ENCODE measurements at places on chromosomes 4 and X. TPM values are rescaled to one million over a fixed set of nuclear protein-coding genes. Genes with fewer than 3 reads are reported as not detected.
A peak's percentile ranks its signal among the peaks of the same experiment; 100 is the strongest.

MAGEA11 gene
- total RNA-seq, result 0.24 TPM

PWWP3B gene
- total RNA-seq, result 0.21 TPM

MAOB gene
- total RNA-seq, result not detected

ADGRG2 gene
- not detected for total RNA-seq

ZNF518B gene
- 19.6 TPM for total RNA-seq

GRCh38 chr4:182425302-182425701 lies 182.1 kb downstream of the TENM3 start:
- no peak for DNase-seq

DNA sequence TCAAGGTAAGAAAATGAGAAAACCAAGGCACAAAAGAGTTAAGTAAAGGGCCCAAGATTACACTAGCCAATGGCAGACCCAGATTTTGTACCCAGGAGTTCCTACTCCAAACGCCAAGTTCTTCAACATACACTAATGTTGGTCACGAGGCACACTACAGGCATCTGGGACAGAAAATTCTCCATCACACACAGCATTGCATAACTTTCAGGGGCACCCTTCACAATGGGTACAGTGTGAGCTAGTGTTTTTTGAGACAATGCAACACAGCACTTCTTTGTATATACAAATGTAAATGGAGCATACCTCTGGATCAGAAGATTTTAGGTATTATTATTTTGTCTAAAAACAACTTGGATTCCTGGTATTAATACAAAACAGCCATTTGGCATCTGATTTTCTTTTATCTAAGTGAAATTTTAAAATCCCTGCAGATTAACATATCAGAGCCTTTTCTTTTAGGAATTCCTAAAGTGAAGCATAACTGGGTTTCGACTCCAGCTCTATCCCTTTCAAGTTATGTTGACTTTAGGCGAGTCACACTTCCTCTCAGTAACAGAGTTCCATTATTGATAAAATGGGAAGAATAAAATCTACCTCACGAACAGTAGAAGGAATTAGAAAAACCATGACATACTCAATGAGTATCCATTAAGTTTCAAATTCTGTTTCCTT lies 41.1 kb downstream of the ADGRA3 start:
- DNase-seq, result peak; percentile 97

DNA sequence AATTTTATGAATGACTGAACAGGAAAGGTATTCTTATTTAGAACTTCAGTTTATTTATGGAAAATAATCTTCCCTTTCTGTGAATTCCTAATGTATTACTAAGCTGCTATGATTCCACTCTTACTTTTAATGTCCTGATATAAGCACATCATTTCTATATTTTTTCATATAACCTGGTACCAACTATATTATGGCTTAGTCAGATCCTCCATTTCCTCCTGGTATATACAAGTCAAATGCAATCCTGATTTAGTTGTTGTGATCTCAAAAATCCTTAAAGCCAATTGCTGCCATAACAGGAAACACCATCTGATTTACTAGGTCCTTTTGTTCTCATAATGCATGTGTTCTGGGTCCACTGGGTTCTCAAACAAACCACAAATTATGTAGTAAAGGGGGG lies 26.8 kb downstream of the TRMT2B start:
- no peak for DNase-seq

DNA sequence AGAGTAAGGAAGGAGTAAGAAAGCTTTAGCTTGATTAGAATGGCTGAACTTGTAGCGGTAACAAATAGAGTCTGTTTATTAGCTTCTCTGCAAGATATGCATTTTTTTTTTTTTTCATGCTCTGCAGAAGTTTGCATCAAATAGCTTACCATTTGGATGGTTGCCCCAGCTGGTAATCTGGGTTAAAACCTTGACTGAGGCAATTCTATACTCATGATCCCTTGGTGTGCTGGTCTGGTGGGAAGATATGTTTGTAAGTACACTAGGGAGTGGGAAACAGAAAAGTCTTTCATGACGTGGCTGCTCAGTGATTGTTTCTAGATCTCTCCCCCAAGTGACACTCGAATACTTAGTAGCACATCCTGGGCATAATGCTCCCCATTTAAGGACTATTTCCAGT lies 32.1 kb downstream of the SEPTIN11 start:
- peak; percentile 28 for DNase-seq

DNA sequence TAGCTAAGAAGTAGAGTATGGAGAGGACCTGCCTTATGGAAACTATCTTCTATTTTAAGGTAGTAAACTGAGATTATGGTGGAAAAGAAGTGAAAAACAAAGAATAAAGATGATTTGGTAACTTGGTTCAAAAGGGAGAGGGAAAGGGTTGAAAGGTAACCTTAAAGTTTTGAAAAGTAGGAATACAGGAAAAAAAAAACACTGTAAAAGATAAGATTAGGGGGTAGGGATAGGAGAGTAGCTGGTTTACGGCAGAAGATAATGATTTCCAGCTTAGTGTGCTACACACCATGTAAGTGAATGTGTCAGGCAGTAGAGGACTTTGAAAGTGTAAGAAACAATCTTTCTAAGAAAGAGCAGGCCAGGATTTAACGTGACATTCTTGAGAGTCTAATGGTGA lies 35.3 kb downstream of the FAM13A start:
- DNase-seq, result no peak

DNA sequence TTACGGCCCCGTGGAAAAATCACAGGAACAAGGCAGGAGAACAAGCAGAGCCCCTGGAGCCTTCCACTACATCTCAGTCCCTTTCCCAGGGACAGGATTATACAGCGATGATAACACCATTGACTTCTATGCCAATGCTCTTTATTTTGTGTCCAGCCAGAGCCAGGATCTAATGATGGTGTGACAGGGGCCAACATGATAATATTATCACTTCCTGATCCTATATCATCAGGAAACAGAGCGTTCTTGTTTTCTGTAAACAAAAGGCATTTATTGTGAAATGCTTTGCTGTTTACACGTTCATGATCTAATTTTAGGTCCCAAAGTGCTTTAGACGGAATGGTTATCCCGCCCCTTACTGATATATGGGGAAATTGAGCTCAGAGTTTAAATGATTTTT lies 12.8 kb downstream of the TMPRSS11E start:
- peak; percentile 51 for DNase-seq

DNA sequence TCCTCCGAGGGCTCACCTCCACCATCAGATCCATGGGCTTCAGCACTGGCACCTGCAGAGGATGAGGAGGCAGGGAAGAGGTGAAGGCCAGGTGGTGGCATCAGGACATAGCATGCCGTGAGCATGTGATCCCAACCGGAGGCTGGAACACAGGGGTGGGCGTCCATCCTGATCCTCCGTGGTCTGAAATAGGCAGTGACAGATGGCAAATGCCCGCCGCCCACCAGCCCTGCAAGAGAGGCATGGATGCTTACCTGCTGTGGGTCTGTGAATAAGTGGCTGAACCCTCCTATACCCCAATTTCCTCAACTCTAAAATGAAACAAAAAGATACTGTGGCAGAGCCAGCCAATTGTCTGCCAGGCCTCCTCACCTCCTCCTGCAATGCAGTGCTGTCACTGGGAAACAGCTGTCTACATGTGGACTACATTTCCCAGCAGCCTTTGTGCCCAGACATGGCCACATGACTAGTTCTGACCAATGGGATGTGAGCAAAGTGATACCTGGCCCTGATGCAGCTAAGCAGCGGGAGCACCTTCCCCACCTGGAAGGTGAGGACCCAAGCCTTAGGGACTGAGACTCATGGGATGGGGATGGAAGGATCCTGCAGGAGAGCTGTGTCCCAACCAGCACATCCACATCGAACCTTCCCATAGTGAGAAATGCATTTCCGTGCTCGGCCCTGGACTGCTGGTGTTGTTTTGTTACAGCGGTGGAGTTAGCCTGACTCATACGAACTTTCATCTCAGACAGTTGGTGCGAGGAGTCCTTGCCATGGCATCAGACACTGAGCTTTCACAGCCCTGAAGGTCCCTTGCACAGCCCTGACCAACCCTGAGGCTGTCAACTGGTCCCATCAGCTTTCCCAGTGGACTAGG lies 99.5 kb downstream of the PPP2R2C start:
- peak; percentile 67 for DNase-seq

DNA sequence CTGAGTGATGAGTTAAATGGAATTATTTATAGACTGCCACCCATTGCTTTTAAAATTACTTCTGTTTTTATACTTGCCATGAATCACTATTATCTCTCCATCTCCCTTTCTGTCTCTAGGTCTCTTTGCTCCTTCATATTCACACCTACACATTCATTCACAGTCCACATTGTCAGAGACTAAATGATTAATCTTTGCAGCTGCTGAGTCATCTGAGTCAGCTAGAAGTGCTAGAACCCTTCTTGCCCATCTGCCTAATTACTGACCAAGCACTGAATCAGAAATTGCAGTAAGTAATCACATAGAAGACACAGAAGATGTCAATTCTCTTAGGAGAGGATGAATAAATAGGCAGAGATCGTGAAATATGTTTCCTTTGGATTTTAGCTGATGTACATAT lies 31.6 kb upstream of the RPS6KA6 start:
- no peak for DNase-seq

GRCh38 chrX:119343856-119344255 lies 55.3 kb upstream of the SLC25A43 start:
- DNase-seq, result no peak
